ENCODE measurements at places on chromosomes 2 and 18.

GRCh38 chr2:72716601-72717000, 109.2 kb downstream of the EXOC6B start:
- no peak for DNase-seq

DNA sequence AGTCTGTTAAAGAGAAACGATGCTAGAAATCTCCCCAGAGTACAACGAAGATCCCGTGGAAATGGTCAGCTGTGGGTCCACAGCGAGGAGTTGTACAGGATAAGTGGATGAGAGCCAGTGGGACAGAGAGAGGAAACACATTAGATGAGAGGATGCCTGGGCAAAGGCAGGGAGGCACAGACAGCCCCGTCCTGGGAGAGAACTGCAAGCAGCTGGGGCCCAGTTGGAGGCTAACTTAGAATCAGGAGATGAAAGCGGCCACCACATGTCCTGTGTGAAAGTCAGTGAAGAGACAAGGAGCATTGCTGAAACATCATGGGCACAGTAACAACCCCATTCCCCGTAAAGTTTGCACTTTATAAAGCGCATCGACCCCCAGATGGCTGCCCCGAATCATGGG, 157.5 kb downstream of the RAPGEF4 start:
- DNase-seq = no peak

DNA sequence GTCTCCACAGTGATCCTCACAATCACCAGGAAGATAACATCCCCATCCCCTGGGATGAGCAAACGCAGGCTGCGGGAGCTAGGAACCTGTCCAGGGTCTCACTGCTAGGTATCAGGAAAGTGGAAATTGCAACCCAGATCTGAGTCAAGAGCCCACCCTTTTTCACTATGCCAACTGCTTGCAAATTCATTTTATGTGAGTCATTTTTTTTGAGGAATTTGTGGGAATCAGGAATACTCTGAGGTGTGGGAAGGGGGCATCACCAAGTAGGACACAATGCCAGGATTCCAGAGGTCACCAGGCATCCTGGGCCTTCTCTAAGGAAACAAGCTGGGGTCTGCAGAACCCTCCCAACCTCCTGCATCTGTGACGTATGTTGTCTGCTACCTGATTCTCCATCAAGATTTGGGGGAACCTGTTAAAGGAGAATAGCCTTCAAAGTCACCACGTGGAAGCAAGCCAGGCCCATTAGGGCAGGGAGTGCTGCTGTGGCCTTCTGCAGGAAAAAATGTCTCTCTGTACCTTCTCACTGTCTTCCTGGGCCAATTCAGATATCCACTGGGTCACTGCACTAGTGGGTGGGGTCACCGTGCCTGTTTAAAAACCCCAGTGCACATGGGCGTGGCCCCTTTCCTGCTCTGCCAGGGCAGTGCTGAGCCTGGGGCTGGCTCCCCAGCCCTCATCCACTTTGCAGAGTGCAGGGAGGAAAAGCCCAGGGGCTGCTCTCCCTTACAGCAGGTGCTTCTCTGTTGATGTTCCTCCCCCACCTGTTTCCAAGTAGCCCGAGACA, 50.2 kb downstream of the MCFD2 start:
- no peak for DNase-seq

GRCh38 chr2:174577967-174578589, 19.5 kb downstream of the WIPF1 start:
- DNase-seq = peak; percentile 77

DNA sequence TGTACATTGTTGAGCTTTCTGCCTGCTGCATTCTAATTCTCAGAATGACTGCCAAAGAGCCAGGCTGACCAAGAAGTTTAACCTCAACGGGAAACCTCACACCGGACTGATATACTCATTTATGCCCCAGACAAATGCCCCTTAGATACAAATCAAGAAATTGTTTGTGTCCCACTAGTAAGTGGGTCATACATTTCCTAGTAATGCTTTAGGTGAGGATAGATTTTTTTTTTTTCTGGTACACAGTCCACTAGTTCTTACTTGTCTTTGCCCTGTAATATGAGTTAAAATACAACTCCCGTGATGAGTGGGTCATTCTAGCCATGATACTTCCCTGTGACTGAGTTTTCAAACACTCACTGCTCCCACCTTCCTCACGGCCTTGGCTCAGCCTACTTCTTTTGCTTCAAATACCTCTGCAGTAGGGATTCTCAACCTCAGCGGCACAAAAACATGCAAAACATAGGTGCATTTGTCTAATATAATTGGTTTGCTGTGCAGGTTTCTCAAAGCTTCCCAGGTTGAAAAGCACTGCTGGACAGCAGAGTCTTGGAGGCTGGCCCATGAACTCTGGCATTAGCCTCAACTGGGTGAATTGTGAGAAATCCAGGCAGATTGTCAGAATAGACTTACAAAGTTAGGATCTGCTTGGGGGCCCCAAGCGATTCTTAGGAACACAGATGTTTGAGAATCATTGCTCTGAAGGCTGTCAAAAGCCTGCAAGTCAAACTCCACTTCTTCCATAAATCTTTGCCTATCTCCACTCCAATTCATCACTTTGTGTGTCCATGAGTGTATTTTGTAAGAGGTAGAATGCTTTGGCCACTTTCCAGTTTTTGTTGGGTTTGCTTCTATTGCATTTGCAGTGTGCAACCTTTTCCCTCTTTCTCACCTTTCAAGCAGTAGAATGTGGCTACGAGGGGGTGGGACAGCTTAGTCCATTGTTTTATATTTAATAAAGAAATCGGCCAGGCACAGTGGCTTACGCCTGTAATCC, 35.5 kb downstream of the TGIF1 start:
- DNase-seq = no peak

GRCh38 chr2:126770466-126770865, 114.5 kb downstream of the GYPC start:
- no peak for DNase-seq

DNA sequence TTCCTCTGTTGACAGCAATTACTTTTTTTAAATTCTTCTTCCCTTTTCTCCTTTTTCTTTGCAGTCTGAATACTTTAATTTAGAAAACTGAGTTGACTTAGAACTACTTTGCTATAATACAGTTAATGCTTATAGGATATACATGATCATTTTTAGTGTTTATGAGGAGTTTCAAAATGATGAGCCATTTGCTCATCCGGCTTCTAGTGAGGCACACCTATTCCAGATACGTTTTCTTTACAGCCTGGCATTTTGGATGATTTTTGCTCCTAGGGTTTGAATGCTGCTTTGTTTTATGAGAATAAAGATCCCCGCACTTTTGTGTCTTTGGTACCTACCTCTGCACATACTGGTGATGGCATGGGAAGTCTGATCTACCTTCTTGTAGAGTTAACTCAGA, 52.8 kb downstream of the EIF5B start:
- no peak for DNase-seq

DNA sequence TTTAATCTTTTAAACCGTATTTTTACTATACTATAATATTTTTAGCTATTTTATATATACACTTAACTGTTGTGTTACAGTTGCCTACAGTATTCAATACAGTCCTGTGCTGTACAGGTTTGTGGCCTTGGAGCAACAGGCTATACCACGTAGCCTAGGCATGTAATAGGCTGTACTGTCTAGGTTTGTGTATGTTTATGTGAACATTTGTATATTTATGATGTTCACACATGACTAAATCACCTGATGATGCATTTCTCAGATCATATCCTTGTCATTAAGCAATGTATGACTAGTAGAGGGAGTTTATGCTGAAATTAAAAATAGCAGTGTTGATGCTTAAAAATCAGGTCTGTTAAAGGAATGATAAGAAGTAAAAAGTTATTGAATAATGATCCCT, 92.3 kb upstream of the RANBP2 start:
- no peak for DNase-seq

GRCh38 chr18:6666012-6666685, 63.4 kb upstream of the ARHGAP28 start:
- no peak for DNase-seq

DNA sequence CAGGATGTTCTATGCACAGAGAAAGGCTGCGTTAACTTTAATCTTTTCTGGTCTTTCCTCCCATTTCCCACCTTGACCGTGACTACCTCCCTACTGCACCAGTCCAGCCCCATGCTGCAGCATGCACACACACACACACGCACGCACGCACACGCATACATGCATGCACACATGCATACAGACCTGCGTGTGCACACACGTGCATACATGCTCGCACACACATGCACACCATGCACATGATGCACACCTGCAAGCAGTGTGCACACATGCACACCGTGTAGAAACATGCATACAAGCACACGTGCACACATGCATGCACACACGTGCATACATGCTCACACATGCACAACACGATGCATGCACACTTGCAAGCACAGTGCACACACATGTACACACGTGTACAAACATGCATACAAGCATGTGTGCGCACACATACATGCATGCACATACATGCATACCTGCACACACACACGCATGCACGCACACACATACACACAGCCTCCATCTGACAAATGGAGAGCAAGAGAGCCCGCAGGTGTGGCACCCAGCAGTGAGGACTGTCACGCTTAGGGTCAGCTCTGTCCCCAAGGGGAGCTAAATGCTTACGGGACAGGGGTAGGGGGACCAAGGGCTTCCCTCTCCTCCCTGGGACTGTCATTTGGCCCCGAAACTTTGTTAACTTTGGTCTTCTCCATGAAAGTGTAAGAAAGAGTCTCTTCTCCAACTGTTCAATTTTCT, 18.2 kb downstream of the SNORC start:
- DNase-seq = no peak

- no peak for DNase-seq
Observed at GRCh38 chr2:120850551-120850950, 114.9 kb downstream of the GLI2 start.

GRCh38 chr2:235716875-235717496, 223.1 kb downstream of the AGAP1 start:
- DNase-seq = no peak

GRCh38 chr18:40897884-40898283, 1057.2 kb upstream of the PIK3C3 start:
- DNase-seq = no peak

GRCh38 chr2:118852605-118853128, 5.2 kb upstream of the EN1 start:
- no peak for DNase-seq

DNA sequence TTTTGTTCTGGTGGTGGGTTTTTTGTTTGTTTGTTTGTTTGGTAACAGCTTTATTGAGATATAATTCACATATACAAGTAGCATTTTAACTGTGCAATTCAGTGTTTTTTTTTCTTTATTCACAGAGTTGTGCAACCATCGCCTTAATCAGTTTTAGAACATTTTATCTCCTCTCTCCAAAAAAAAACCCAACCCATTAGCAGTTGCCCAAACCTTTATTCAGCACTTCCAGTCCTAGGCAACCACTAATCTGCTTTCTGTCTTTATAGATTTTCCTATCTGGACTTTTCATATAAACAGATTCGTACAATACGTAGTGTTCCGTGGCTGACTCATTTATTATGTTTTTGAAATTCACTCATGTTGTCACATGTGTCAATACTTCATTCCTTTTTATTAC, 38.7 kb downstream of the CCDC138 start:
- DNase-seq = no peak

GRCh38 chr2:199962203-199962602, 6.8 kb downstream of the MAIP1 start:
- DNase-seq = no peak

DNA sequence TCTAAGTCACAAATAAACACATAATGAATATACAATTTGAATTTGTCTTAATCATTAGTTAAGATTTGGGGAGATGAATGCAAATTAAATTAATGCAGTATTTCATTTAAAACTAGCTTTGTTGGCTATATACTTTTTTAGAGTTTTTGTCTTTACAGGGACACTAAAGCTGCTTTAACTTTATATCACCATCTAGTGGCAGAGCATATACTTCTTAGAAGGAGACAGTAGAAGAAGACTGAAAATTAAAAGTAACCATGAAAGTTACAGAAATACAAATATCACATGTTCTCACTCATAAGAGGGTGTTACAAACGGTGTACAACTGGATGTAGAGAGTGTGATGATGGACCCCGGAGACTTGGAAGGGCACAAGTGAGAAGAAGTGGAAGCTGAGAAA, 268.3 kb upstream of the NETO1 start:
- peak; percentile 7 for DNase-seq

GRCh38 chr2:8693157-8693821, 11.4 kb downstream of the ID2 start:
- DNase-seq = peak; percentile 56

- peak; percentile 85 for DNase-seq
Observed at GRCh38 chr2:8836971-8837794, at the start of gene KIDINS220. KIDINS220 (minus strand) TSS chr2:8837613; CDS start chr2:8827093, 10,520 bp downstream.

DNA sequence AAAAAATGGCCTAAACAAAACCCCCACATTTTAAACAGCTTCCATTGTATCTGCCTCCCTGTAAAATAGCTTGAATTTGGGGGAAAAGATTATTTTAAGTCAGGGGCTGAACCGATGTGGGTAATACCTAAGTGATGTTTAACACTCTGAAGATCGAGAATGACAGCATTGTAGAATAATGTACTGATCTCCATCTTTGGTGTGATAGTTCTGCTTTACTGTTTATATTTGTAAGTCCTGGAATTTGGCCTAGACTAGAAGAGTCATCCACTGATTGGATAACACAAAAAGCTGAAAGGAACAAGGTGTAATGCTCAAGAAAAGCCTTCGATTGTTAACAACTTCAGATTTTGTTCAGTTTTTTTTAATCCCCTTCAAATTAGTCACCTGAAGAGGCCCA, 53.8 kb upstream of the CCDC68 start:
- DNase-seq = no peak

DNA sequence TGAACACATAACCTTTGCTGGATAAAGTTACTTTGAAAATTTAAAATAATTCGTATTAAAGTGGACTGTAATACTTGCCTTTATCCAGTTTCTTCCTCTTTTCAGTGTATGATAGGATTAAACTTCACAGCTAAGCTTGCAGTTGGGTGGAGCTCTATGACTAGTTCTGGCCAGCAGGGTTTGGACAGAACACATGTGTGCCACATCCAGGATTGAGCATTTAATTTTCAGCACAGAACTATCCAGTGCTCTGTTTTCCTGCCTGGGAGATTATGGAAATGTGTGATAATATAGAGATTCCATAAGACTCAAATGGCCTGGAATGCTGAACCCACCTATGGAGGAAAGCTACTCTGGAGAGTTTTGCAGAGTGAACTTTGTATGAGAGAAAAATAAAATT, 200.2 kb downstream of the OSR1 start:
- no peak for DNase-seq

GRCh38 chr2:64627860-64628841, 25.6 kb downstream of the SERTAD2 start:
- DNase-seq = no peak

GRCh38 chr2:132951008-132951714, 281.2 kb upstream of the LYPD1 start:
- no peak for DNase-seq

GRCh38 chr2:216820709-216821108, 39.2 kb downstream of the TNP1 start:
- no peak for DNase-seq

- DNase-seq = no peak
Observed at GRCh38 chr2:25074826-25075225, 33.0 kb downstream of the EFR3B start.

DNA sequence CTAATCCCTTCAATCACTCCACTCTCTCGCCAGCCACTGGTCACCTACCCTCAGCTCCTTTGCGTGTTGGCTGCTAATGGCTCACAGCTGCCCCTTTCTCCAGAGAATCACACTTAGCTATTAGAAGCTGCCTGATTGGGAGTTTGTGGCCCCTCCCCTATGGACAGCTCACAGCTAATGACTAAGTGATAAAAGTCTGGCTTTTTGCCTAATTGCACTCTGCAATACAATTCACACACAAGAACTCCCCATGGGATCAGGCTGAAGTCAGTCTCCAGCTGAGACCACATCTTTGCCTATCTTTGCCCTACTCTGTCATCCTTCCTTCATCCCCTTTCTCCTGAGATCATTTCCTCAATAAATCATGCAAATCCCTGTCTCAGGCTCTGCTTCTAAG, 701.9 kb upstream of the RAB6C start:
- no peak for DNase-seq

Measured in common myeloid progenitor, CD34-positive (primary cell).